Bone marrow (tissue), 2 donors: ENCODE measurements at places on chromosomes 5 and 9.

DNA sequence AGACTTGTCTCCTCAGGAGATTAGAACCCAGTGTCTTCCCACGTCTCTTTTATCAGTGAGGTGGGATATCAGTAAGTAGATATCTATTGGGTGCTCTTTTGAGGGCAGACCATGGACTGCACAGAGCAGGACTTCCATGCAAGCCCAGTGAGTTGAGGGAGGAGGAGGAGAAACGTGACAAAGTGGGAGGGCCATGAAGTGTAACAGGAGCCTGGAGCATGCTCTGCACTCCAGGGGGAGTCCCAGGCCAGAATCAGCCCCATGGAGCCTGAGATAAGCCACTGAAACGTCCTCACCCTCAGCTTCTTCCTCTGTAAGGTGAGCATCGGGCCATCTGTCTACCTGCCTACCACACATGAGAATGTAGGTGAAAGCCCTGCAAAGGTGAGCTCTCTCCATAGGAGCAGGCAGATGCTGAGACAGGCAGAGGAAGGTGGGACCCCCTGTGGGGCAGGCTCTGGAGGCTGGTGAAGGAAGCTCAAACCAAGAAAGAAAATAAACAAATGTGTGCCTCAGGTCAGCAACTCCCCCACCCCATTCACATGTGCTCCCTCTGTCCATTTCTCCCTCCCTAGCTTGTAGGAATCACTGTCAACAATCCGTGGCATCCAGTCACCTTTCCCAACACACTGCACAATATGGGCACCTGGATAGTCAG, 87.4 kb downstream of the NRG2 start:
- no peak for DNase-seq

- no peak for DNase-seq
Measured at GRCh38 chr5:60852940-60853339, 8.9 kb upstream of the ELOVL7 start.

DNA sequence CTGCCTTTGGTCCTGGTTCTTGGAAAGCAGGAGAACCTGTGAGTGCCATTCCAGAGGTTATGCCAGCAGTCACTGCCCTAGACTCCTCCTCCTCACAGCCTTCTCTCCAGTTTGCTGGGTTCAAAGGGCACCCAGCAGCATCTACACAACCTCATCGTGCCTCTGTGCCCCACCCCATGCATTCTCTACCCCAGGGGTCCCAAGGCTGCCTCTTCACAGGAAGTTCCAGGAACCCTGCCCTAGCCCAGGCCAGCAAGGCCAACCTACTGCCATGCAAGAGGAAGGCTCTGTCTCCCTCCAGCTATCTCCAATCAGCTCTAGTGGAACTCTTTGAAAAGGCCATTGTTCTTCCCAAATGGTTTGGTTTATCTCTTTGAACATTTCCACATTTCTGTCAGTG, 21.2 kb downstream of the ENC1 start:
- DNase-seq = no peak

GRCh38 chr5:57537811-57538210, 55.2 kb upstream of the ACTBL2 start:
- DNase-seq = no peak

DNA sequence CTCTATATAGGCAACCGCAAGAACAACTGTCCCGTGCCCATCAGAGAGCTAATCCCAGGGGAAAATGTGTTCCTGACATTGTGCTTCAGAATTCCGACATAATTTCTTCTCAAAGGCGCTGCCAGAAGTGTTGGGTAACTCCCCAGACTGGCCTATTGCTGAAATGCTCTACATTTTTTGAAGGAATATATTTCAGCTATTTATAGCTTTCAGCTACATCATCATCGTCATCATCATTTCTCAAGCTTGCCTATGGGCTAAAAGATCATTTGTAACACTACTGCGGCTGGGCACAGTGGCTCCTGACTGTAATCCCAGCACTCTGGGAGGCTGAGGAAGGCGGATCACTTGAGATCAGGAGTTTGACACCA, 49.7 kb downstream of the MYO10 start:
- DNase-seq = no peak

DNA sequence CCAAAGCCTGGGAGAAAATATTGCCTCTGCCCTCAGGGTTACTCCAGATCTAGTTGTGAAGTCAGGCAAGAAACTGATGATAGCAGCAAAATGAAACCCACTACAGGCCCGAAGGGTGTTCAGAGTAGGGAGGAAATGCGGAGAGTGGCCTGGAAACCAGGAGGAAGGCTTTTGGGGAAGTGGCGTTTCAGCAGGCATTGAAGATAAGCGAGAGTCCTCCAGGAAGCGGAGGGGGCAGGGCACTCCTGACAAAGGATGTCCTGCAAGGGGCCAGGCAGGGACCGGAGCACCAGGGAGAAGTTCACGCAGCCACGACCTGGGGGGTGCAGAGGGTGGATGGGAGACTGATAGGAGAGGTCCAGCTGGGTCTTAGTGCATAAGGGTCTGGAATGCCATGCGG, 7.8 kb upstream of the FOXI1 start:
- no peak for DNase-seq

- no peak for DNase-seq
Measured at GRCh38 chr9:121893786-121894185, 199.3 kb downstream of the TTLL11 start.

- DNase-seq = no peak
Measured at GRCh38 chr5:180082633-180083420, 11.3 kb upstream of the RNF130 start.

- DNase-seq = no peak
Measured at GRCh38 chr9:134226221-134226930, 62.0 kb upstream of the RNU6ATAC start.

DNA sequence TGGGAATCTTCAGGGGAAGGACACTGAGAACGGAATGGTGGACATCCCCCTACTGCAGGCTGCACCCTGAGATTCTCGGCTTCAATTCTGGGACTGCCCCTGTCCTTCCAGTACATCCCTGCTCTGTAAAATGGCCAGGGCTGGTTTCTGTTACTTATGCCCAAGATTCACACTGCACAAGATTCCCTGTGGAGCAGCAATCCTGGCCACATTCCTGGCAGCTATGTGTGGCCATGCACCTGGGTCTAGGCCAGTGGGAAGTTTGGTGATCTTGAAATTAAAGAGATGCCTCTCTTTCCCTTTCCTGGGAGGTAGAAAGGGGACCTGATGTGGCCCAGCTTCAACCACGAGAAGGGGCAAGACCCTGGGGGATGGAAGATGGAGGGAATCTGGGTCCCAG, 27.6 kb downstream of the WHRN start:
- no peak for DNase-seq

DNA sequence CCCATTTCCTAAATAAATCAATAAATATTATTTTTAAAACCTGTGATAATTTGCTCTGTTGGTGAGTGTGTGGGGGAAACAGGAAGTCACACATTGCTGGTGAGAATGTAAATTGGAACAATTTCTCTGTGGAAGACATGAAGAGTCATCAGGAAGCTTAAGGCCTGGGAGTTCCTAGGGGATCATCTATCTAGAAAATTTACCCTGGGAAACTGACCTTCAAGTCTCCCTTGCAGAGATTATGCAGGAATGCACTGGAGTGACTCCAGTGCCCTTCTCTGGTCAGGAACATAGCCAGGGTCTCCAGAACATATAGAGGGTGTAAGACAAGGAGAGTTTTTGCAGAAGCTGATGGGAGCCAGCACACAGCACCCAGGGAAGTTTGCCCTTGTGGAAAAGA, 13.0 kb upstream of the GCNT1 start:
- no peak for DNase-seq

GRCh38 chr9:106526716-106527204, 336.2 kb upstream of the ZNF462 start:
- DNase-seq = no peak

DNA sequence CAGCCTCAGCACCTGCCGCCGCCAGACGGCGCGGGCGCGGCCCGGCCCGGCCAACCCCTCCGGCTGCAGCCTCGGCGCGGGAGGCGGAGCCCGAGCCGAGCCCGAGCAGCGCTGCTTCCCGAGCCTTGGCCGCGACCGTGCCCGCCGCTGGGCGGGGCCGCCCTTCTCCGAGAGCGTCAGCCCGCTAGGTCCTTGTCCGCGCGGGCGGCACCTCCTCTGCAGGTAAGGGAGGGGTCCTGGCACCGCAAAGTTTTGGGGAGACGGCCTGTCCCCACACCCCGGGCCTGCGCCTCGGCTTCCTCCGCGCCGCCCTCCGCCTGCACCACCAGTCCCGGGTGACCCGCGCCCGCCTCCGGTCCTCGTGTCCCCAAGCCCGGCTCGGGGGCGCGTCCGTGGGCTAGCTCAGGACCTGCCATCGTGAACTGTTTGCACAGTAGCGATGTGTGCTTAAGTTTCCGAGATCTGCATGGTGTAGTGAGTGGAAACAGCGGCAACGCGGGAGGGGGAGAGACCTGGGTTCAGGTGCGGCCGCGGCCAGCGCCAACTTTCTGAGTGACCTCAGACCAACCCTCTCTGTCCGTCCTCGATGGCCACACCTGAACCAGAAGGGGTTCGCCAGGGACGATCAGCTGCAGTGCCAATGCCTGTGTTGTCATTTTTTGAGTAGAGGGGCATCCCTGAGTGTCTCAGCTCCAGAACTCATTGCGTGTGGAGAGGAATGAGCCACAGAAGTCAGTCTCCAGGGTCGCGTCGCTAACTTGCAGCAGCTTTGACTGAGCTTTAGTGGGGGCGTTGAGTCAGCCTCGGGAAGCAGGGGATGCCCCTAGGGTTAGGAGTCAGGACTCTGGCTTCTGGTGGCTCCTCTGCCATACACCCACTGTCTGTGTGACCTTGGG, at the start of gene FRMPD1:
FRMPD1 (plus strand) TSS at position 82 of the 896 bp plus-strand sequence. CDS start 41,688 bp downstream, outside the sequence.
- DNase-seq = no peak

- DNase-seq = no peak
Measured at GRCh38 chr5:39024005-39024404, 50.2 kb downstream of the RICTOR start.

GRCh38 chr9:137255448-137256114, 454 bp downstream of the NELFB start:
- DNase-seq = no peak

DNA sequence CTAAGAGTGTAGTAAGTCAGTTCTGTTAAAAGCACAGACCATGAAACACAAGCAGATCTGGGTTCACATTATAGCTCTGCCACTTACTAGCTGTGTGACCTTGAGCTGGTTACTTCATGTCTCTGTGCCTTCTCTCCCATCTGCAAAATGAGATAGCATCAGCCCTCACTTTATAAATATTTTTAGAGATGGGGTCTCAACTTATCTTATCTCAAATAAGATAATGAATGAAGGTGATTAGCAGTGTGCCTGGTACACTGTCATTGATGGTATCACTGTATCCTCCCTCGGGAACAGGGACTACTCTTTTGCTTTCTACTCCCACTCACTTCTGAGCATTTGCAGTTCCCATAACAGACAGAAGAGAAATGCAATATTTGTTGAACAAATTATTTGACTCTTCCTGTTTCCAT, 52.4 kb downstream of the GALNT10 start:
- no peak for DNase-seq

GRCh38 chr9:123344192-123344949, 11.6 kb upstream of the CRB2 start:
- no peak for DNase-seq

GRCh38 chr5:160339406-160340130, 27.2 kb upstream of the CCNJL start:
- DNase-seq = no peak

- no peak for DNase-seq
Measured at GRCh38 chr9:3929345-3930047, 370.4 kb downstream of the GLIS3 start.

- DNase-seq = no peak
Measured at GRCh38 chr5:89595056-89595455, 712.1 kb upstream of the MEF2C start.

DNA sequence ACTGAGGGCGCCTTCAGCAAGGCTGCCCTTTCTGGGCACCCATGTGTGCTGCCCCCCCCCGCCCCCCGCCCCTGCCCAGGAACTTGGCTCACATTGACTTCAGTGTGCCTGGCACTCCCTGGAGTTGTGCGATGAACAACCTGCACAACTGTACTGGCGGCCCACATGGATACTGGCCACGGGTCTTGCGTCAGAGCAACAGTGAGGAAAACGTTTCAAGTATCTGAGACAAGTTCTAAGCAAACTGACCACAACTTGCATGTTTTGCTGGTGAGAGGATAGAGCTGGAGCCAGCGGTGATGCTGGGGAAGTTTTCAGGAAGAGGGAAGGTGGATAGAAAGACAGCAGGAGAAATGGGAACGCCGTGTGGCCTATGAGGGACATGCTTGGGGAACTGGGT, 45.4 kb downstream of the HABP4 start:
- no peak for DNase-seq

DNA sequence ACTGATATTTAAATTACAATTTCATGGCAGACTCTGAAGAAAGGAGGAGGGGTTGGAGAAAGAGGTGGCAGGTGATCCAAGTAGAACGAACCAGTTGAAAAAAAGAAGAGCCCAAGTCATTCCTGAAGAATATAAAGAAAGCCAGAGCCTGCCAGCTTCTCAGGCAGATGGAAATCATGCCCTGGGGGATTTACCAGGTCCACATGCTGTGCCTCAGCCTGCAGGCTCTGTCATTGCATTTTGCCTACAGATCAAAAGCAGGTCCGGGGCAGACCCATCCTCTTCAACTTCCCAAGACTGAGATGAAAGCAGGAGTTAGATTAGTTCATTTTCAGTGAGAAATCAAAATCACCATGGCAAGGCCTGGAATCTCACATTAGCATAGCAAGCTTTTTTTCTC, 48.5 kb downstream of the GDNF start:
- no peak for DNase-seq

- no peak for DNase-seq
Measured at GRCh38 chr9:130946766-130947617, 7.9 kb upstream of the FIBCD1 start.

GRCh38 chr9:90421786-90422185, 220.8 kb downstream of the DIRAS2 start:
- no peak for DNase-seq

- no peak for DNase-seq
Measured at GRCh38 chr5:132467287-132467984, 23.1 kb downstream of the IRF1 start.

DNA sequence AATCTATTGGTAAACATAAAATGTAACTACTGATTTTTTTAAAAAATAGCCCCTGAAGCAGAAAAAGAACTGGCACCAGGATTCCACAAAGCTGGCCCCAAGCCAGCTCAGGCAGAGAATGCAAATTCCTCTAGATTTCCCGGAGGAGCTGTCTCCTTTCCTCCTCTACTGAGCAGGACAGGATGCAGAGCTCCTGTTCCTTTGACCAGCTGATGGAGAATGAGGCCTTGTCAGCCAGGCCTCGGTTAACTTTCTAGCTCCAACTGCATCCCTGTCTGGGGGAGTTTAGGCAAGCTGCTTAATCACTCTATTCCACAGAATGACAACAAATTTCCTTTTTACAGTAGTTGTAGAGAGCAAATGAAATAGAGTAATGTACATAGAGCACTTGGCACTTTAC, 155.5 kb downstream of the GNAQ start:
- DNase-seq = no peak

- DNase-seq = no peak
Measured at GRCh38 chr5:56981548-56982315, 29.8 kb upstream of the MIER3 start.

GRCh38 chr9:129070696-129071525, 10.0 kb upstream of the DOLPP1 start:
- DNase-seq = no peak

DNA sequence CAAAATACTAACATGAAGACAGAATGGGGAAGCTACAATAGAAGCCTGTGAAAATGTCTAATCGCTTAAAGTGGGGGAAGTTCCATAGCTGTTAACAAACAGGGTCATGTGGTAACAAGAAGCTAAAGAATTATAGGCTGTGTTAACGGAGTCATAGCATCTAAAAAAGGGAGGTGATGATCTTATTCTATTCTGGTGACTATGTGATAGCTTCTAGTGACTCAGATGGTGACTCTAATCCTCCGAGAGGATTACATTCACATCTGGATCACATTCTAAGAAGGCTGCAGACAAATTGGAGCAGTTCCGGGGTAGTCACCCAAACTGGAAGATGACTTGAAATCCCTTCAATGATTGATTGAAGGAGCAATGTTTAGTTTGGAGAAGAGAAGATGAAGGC, 142.1 kb downstream of the LIFR start:
- DNase-seq = no peak
